ENCODE measurements at places on chromosomes 3 and 15.

GRCh38 chr3:168738527-168739325 lies 643.0 kb upstream of the GOLIM4 start:
- DNase-seq, result no peak

DNA sequence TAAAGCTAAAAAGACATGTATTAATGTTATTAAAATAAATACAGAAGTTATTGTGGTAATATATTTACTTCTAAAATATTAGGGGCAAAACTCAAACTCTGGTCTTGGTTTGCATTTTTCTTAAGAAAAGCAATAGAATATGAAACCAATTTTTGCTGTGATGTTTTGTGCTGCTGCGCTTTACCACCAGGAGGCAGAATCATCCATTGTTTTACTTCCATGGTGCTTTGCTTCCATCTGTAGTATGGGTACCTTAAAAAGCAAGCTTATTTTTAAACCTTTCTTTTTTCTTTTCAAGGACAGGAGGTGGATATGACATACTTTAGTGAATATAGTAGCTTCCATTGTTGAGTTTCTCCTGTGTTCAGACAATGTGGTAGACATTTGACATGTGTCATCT lies 46.6 kb upstream of the MRPL3 start:
- peak; percentile 16 for DNase-seq

GRCh38 chr3:152404976-152405375 lies 136.2 kb downstream of the MBNL1 start:
- no peak for DNase-seq

DNA sequence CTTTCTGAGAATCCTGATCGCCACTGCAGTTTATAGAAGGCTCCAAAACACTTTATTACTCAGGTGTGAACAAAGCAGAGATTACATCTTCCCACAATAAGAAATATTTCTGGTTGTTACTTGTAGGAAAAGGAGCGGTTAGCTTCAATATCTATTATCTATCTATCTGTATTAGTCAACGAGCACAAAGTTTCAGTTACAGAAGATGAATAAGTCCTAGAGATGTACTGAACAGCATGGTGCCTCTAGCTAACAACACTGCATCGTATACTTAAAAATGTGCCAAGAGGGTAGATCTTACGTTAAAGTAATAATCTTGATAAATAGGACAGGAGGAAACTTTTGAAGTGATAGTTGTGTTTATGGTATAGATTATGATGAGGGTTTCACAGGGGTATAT lies 10.9 kb upstream of the CCR3 start:
- no peak for DNase-seq

- no peak for DNase-seq
These were observed 7.9 kb downstream of the FEM1B start for GRCh38 chr15:68285259-68285980.

GRCh38 chr3:100042166-100042981 lies 71.9 kb downstream of the FILIP1L start:
- peak; percentile 72 for DNase-seq

DNA sequence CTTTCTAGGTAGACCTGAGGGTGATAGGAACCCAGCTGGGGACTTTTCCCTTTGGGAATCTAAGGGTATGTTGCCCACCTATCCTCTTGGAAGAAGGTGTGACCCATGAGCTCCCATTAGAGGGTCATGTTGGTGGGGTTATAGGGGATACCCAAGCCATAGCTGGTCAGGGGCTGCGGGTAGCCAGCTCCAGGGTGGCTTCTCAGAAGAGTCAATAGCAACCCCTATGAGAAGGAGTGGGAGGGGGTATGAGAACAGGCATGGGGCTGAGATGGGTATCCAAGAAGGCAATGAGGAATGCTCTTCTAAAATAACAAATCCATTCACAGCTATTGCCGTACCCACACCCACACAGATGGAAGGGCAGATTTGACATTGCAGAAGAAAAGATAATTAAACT lies 217.8 kb downstream of the UACA start:
- DNase-seq, result no peak

- no peak for DNase-seq
These were observed 3.1 kb downstream of the TSPAN3 start for GRCh38 chr15:77067691-77068367.

- no peak for DNase-seq
These were observed 169.6 kb upstream of the CDIN1 start for GRCh38 chr15:36409819-36410218.

Measured in RPMI7951 (cell line).